ENCODE measurements at places on chromosomes 2 and 18.

- H3K27ac ChIP-seq: no peak overlapping the region
- peaks cover 23% of the 10 kb centered on the region for H3K4me1 ChIP-seq
- H3K27me3 ChIP-seq: no peaks in the 10 kb centered on the region
- DNase-seq: no peak
- no peak overlapping the region for H3K4me3 ChIP-seq
These were observed 8.4 kb downstream of the RSAD2 start for GRCh38 chr2:6885968-6886367.

DNA sequence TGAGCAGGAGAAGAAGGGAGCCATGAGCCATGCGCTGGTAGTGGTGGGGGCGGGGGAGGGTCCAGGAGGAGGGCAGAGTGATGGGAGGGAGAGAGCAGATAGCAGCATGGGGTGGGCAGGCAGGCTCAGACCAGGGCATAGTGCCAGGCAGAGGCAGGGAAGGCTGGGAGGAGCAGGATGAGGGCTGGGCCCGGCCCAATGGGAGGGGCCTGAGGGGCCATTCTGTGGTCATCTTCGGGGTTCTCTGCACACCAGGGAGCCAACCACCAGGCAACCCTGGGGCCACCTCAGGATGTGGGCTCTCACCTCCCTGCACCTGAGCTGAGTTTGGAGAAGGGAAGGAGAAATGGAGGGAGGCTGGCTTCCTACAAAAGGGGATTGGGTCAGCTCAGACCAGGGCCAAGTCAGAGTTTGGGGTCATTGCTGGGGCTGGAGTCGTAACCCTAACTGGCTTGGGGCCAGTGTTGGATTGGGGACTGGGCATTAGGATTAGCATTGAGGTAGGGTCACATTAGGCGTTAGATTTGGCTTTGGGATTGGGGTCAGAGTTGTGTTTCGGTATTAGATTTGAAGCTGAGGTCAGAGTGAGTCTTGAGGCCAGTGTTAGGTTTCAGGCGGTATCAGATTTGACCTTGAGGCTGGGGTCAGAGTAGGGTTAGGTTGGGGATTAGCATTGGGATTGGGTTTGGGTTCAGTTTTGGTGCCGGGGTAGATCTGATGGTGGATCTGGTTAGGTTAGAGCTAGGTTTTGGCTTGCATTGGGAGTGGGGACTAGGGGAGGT lies 11.2 kb downstream of the VIL1 start:
- no peak overlapping the region for H3K4me3 ChIP-seq
- no peaks in the 10 kb centered on the region for H3K4me1 ChIP-seq
- no peak overlapping the region for H3K27ac ChIP-seq
- H3K36me3 ChIP-seq: no peaks in the 10 kb centered on the region
- no peak for DNase-seq

DNA sequence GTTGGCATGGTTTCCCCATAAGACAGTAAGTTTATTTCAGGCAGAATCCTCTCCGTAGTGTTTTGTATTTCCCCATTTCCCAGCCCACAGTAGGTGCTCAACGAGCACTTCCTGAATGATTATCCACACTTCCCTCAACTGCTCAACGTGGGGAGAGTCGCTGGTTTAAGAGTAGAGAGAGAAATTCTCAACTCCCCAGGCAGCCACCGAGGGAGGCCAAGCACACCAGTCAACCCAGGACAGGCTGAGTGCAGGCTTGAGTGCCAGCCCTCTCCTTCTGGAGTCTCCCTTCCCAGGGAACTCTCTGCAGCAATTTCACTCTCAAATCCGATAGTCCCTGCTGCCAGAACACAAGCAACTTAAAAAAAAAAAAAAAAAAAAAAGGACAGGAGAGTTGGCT lies 92.0 kb upstream of the LMAN1 start:
- no peaks in the 10 kb centered on the region for H3K27me3 ChIP-seq
- no peaks in the 10 kb centered on the region for H3K4me1 ChIP-seq
- H3K4me3 ChIP-seq: no peak overlapping the region

GRCh38 chr2:107068069-107068916 lies 182.3 kb upstream of the ST6GAL2 start:
- no peak overlapping the region for H3K4me3 ChIP-seq
- H3K27me3 ChIP-seq: no peaks in the 10 kb centered on the region
- no peak overlapping the region for H3K27ac ChIP-seq
- H3K36me3 ChIP-seq: no peaks in the 10 kb centered on the region

DNA sequence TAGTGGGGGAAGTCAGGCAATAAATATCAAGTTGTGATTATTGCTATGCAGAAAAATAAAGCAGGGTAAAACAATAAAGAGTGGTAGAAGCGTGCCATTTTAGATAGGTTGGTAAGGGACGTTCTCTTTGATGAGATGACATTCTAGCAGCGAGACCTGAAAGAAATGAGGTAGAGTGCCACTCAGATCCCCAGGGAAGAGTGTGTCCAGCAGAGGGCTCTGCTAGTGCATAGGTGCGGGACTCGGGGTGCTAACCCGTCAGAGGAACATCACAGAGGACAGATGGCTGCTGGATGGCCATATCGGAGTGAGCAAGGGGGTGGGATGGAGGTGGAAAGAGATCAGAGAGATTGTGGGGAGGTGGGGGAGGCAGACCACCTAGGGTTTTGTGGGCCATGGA lies 16.3 kb upstream of the GTF2A1L start:
- H3K27ac ChIP-seq: no peak overlapping the region
- no peaks in the 10 kb centered on the region for H3K36me3 ChIP-seq
- H3K4me1 ChIP-seq: peaks cover 4% of the 10 kb centered on the region
- peaks cover 9% of the 10 kb centered on the region for H3K27me3 ChIP-seq
- no peak overlapping the region for H3K4me3 ChIP-seq
- DNase-seq: no peak

GRCh38 chr2:161631855-161632391 lies 7.7 kb downstream of the SLC4A10 start:
- no peaks in the 10 kb centered on the region for H3K4me1 ChIP-seq
- no peak for DNase-seq
- H3K27ac ChIP-seq: no peak overlapping the region

DNA sequence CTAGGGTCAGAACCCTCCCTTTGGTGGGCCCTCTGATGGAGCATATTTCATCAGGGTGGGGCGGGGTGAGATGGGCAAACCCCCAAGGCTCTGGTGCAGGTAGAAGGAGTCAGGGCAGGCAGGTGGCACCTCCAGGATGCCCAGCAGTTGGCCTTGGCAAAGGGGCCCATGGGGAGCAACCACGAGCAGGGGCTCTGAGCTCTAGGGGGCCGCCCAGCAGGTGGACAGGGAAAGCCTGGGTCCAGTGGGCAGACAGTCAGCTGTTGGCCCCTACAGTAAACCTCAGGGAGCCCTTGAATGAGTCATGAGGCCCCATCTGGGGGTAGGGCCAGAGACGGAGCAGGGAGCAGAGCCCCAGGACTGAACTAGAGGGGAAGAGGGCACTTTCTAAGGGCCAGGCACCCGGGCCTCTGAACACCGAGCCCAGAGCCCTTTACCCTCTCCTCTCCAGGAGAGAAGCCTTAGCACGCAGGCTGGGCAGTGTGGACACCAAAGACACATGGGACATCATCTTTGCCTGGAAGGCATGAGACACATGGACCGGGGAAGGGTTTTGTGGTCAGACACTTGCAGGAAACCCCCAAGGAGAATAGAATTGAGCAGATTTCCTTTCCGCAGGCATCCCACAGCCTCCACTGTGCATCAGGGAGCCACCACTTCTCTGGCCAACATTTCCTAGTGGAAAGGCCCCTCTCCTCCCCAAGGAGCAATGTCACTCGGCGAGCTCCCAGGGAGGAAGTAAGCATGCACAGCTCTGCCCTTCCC lies 257.3 kb downstream of the GLI2 start:
- no peaks in the 10 kb centered on the region for H3K36me3 ChIP-seq
- no peaks in the 10 kb centered on the region for H3K27me3 ChIP-seq
- no peak for DNase-seq
- no peak overlapping the region for H3K4me3 ChIP-seq

- no peak overlapping the region for H3K27ac ChIP-seq
- no peak for DNase-seq
- no peaks in the 10 kb centered on the region for H3K4me1 ChIP-seq
- no peaks in the 10 kb centered on the region for H3K27me3 ChIP-seq
These were observed 136.6 kb upstream of the ASB18 start for GRCh38 chr2:236400594-236401360.

GRCh38 chr18:58212274-58212673 lies 168.2 kb downstream of the NEDD4L start:
- H3K36me3 ChIP-seq: no peaks in the 10 kb centered on the region
- no peak for DNase-seq
- no peak overlapping the region for H3K27ac ChIP-seq
- H3K4me1 ChIP-seq: peaks cover 12% of the 10 kb centered on the region
- H3K27me3 ChIP-seq: peaks cover 29% of the 10 kb centered on the region
- no peak overlapping the region for H3K4me3 ChIP-seq

DNA sequence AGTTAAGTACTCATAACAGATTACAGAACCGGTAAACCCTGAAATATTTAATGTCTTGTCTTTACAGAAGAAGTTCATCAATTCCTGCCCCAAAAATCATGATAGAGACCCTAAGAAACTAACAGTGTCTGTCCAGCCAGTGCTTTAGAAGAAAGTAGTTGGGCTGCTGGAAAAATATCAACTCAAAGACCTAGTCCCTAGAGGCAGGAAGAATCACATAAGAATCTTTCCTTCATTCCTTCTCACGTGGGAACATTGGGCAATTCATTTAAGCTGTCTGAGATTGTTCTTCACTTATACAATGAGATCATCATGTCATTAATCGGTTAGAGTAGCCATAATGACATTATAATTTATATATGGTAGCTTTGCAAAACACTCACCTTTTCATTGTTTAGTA lies 156.4 kb downstream of the CCBE1 start:
- H3K36me3 ChIP-seq: no peaks in the 10 kb centered on the region
- H3K4me3 ChIP-seq: no peak overlapping the region
- no peak overlapping the region for H3K27ac ChIP-seq
- DNase-seq: no peak
- H3K27me3 ChIP-seq: no peaks in the 10 kb centered on the region

- no peaks in the 10 kb centered on the region for H3K36me3 ChIP-seq
- DNase-seq: no peak
- no peak overlapping the region for H3K4me3 ChIP-seq
These were observed 125.2 kb upstream of the LGALSL start for GRCh38 chr2:64328756-64329155.

GRCh38 chr18:26791676-26792075 lies 73.8 kb downstream of the AQP4 start:
- no peak for DNase-seq
- H3K4me1 ChIP-seq: no peaks in the 10 kb centered on the region
- no peaks in the 10 kb centered on the region for H3K36me3 ChIP-seq
- no peak overlapping the region for H3K27ac ChIP-seq

- H3K27ac ChIP-seq: no peak overlapping the region
- DNase-seq: no peak
- H3K4me3 ChIP-seq: no peak overlapping the region
- no peaks in the 10 kb centered on the region for H3K27me3 ChIP-seq
These were observed 168.7 kb downstream of the KCNS3 start for GRCh38 chr2:18047213-18047611.

GRCh38 chr18:31490387-31490786 lies 7.6 kb upstream of the DSG2 start:
- no peak for DNase-seq
- H3K27me3 ChIP-seq: peaks cover 4% of the 10 kb centered on the region
- H3K4me3 ChIP-seq: no peak overlapping the region
- no peaks in the 10 kb centered on the region for H3K4me1 ChIP-seq

DNA sequence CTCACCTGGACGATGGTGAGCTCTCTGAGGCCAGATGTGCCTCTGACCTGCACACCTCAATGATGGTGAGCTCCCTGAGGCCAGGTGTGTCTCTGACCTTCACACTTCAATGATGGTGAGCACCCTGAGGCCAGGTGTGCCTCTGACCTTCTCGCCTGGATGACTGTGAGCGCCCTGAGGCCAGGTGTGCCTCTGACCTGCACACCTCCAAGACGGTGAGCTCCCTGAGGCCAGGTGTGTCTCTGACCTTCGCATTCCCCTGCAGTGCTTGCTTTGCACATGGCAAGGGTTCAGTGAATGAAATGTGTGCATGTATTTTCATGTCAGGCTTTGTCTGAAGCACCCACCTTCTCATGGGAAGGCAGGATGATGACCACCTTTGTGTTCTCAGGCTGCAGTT lies 95.5 kb downstream of the PTGR3 start:
- H3K36me3 ChIP-seq: no peaks in the 10 kb centered on the region
- H3K4me1 ChIP-seq: no peaks in the 10 kb centered on the region
- no peak overlapping the region for H3K4me3 ChIP-seq
- no peak for DNase-seq

DNA sequence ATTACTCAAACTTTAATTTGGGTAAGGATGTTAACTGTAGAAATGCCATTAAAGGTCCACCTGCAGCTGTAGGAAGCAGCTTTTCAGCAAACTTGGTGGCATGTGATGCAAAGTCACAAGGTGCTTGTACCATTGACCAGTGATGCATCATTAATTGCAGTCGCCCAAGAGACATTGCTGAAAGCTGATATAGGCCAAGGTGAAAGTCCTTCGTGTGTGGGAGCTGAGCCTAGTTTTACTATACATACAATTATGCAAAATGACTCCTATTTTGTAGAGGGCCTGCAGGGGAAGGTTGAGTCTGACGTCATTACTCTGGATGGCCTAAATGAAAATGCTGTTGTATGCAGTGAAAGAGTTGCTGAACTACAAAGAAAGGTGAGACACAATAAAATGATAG lies 40.5 kb downstream of the ALMS1 start:
- no peak for DNase-seq
- no peak overlapping the region for H3K4me3 ChIP-seq
- H3K36me3 ChIP-seq: peaks cover 15% of the 10 kb centered on the region
- peaks cover 3% of the 10 kb centered on the region for H3K4me1 ChIP-seq
- no peak overlapping the region for H3K27ac ChIP-seq
- H3K27me3 ChIP-seq: no peaks in the 10 kb centered on the region

DNA sequence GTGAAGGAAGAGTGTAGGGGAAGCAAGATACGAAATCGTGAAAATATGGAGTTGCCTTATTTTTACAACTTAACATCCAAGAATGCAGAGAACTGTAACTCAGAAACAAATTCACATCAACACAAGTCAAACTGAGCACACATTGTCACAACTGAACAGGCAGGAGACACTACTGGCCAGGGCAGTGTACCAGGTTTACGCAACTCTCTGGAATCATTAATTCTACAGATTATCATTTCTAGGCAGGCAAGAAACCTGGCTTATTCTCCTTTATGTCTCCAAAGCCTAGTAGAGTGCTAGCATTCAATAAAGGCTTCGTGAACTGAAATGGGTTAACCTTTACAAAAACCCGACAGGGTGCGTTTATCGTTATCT lies 584 bp downstream of the COA5 start:
- H3K36me3 ChIP-seq: peaks cover 48% of the 10 kb centered on the region
- peaks cover 56% of the 10 kb centered on the region for H3K4me1 ChIP-seq

- no peak overlapping the region for H3K27ac ChIP-seq
- H3K4me3 ChIP-seq: no peak overlapping the region
- no peaks in the 10 kb centered on the region for H3K27me3 ChIP-seq
- no peaks in the 10 kb centered on the region for H3K36me3 ChIP-seq
- DNase-seq: no peak
These were observed 193.5 kb upstream of the GLI2 start for GRCh38 chr2:120541972-120542670.

- no peak overlapping the region for H3K4me3 ChIP-seq
- H3K27me3 ChIP-seq: no peaks in the 10 kb centered on the region
- H3K27ac ChIP-seq: no peak overlapping the region
- no peaks in the 10 kb centered on the region for H3K36me3 ChIP-seq
- DNase-seq: no peak
These were observed 89.7 kb downstream of the TMEM247 start for GRCh38 chr2:46569061-46569560.

All from activated T-helper 2 cell treated with anti-CD3 and anti-CD28 coated beads, Interferon-gamma antibody, Interleukin-2, Interleukin-4, amounts not matched to agents 10 μg/mL and 5 μg/mL and 100 μg/mL, durations not matched to agents 14 hours and 24 hours and 36 hours (primary cell).